Naive thymus-derived CD8-positive, alpha-beta T cell (primary cell): ENCODE measurements at places on chromosomes 4 and X. TPM values are rescaled to one million over a fixed set of nuclear protein-coding genes. Genes with fewer than 3 reads are reported as not detected.

Gene MAMLD1
- total RNA-seq = 0.31 TPM

DNA sequence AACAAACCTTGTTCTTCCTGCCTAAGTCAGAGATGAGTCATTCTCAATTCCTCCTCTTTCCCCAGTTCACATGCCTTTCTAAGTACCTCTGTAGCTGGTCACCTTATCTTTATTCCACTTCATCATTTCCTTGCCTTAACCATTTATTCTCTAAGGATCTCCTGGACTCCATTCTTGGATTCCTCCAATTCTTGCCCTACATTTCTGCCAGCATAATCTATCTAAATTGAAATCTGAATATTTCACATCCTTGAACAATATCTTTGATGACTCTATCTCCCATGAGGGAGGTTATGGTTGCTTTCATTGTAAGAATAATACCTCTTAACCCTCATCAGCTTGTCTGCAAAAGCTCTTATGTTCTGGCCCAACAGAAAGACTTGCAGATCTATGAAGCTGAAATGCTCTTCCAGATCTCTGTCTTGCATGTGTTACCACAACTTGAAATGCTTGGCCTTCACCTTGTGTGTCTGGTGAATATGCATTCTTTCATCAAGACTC, 28.6 kb upstream of the PDE5A start:
- H3K4me3 ChIP-seq = no peak overlapping the region
- peaks cover 4% of the 10 kb centered on the region for H3K27me3 ChIP-seq
- DNase-seq = no peak
- H3K4me1 ChIP-seq = no peaks in the 10 kb centered on the region
- H3K36me3 ChIP-seq = no peaks in the 10 kb centered on the region

Gene GRIA3
- not detected for total RNA-seq

DNA sequence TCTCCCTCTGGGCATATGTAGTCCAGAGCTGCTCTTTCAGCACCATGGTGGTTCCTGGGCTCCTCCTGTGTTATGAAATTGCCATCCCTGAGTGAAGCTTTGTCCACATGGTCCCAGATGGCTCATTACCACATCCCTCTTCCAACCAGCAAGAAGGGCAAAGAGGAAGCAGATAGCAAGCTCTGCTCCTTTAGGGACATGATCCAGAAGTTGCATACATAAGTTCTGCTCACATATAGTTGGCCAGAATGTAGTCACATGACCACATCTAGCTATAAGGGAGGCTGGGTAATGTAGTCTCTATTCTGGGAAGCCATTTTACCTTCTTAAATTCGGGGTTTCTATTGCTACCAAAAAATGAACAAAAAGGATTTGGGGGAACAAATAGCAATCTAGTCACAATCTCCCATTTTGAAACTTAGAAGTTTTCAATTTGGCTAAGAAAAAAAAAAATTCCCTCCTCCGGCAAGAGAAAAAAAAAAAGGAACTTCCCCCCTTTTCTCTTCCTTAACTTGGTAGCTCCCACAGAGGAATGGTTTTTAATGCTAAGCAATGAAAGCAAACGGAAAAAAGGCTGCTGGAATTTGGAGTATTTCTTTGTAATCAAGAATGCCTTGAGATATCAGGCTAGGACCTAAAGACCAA, 88.2 kb upstream of the USP9X start:
- no peak overlapping the region for H3K4me3 ChIP-seq
- H3K36me3 ChIP-seq = peaks cover 5% of the 10 kb centered on the region
- H3K27me3 ChIP-seq = no peaks in the 10 kb centered on the region

DNA sequence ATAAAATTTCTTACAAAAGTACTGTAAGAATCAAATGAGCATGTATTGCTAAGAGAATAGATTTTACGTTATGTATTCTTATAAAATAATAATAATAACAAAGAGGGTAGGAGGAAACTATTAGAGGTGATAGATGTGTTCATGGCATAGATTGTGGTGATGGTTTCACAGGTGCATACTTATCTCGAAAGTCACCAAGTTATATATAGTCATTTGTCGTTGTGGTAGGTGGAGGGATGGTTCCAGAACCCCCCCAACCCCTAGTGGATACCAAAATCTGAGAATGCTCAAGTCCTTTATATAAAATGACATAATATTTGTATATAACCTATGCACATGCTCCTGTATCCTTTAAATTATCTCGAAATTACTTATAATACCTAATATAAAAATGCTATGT, 36.7 kb upstream of the H2AZ1 start:
- H3K4me1 ChIP-seq = no peaks in the 10 kb centered on the region
- H3K36me3 ChIP-seq = no peaks in the 10 kb centered on the region
- H3K27me3 ChIP-seq = peaks cover 11% of the 10 kb centered on the region
- DNase-seq = no peak

DNA sequence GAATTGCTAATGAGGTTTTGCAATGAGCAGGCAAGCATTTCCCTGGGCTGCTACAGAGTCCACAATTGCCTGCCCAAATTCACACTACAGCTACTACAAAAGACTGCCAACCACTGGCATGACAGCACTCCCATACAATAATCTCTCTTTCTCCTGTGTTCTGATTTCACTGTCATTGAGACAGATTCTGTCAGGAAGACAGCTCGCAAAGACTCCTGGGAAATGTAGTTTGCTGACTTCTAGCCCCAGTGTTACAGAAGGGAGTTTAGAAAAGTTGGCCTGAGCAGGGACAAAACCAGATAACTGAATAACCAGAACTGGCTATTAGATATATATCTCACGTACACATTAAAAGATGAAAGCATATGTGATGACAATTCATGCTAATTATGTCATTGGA, 1231.3 kb upstream of the PRKX start:
- H3K27me3 ChIP-seq = no peaks in the 10 kb centered on the region
- no peak overlapping the region for H3K4me3 ChIP-seq
- no peaks in the 10 kb centered on the region for H3K36me3 ChIP-seq
- no peak for DNase-seq
- H3K4me1 ChIP-seq = no peaks in the 10 kb centered on the region
- H3K27ac ChIP-seq = no peak overlapping the region

Gene TMEM144
- not detected for total RNA-seq

DNA sequence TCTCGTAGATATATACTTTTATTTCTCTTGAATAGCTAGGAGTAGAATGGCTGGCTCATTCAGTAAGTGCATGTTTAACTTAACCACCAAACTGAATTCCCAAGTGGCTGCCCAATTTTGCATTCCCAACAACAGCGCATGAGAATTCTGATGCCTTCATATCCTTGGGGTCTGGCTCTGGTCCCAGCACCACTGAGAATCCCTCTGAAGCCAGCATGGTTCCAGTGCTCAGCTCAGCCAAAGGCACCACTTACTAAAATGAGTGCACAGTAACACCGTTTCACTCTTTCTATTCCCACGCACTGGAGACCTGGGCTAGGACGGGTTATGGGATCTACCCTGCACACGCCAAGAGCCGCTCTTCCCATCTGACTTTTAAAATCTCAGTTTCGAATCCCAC, 60.4 kb downstream of the CASP3 start:
- no peak overlapping the region for H3K4me3 ChIP-seq
- H3K27me3 ChIP-seq = no peaks in the 10 kb centered on the region
- no peak for DNase-seq
- no peaks in the 10 kb centered on the region for H3K36me3 ChIP-seq
- H3K4me1 ChIP-seq = peaks cover 6% of the 10 kb centered on the region
- H3K27ac ChIP-seq = no peak overlapping the region

Gene ZNF711
- 2.1 TPM for total RNA-seq

DNA sequence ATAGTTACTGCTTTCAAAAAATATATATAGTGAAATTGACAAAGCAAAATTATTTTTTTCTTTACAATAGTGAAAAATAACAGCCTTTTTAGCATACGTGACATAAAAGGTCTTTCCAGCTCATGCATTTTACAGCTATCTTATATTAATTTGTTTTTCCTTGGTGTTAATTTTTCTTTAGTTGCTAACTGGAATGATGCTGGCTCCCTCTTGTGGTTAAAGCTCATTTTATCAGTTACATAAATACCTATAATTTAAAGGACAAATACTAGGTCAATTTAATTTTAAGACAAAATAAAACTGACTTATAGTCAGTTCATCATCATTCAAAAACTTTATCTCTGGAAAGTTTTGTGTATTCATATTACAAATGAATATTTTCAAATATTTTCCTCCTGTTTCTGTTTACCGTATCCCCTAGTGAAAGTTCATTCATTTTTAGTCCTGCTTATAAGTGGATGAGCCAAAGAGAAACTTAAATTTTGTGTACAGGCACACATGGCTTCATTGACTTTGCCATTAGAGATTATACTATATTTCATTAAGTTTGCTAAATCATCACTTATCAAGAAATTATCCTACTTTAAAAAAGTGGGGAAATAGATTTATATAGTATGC, 9.9 kb upstream of the ANAPC4 start:
- no peaks in the 10 kb centered on the region for H3K4me1 ChIP-seq
- peaks cover 2% of the 10 kb centered on the region for H3K36me3 ChIP-seq

Gene KLF8
- 2.1 TPM for total RNA-seq

Gene MAGEA6
- total RNA-seq = not detected

DNA sequence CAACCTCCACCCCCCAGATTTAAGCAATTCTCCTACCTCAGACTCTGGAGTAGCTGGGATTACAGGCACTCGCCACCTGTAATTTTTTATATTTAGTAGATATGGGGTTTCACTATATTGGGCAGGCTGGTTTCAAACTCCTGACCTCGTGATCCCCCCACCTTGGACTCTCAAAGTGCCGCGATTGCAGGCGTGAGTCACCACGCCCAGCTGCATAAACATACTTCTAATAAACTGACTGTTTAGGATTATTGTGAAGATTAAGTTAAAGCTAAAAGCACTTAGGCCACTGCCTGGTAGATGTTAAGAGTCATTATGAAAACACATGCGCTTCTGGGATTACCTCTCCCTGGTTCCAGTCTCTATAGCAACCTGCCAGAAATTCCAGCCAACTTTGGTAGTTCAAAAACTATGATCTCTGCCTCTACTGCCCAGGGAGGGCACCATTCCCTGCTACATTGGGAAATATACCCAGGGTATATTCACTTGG, 30.2 kb upstream of the GRIA3 start:
- no peaks in the 10 kb centered on the region for H3K4me1 ChIP-seq
- no peak for DNase-seq
- H3K36me3 ChIP-seq = no peaks in the 10 kb centered on the region
- H3K27ac ChIP-seq = no peak overlapping the region
- no peak overlapping the region for H3K4me3 ChIP-seq

Gene TMLHE
- 13.9 TPM for total RNA-seq

Gene SOD3
- not detected for total RNA-seq

Gene MAGEC2
- total RNA-seq = not detected

DNA sequence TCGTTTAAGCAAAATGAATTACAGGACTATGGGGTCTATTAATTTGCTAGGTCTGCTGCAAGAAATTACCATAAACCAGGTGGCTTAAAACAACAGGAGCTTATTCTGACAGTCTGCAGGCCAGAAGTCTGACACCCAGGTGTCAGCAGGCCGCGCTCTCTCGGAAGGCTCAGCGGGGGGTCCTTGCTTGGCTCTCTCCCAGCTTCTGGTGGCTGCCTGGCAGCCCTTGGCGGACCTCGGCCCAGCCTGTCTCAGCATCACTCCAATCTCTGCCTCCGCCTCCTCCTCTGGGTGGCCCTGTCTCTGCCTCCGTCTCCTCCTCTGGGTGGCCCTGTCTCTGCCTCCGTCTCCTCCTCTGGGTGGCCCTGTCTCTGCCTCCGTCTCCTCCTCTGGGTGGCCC, 580.5 kb upstream of the FAT1 start:
- DNase-seq = no peak
- no peak overlapping the region for H3K4me3 ChIP-seq
- H3K4me1 ChIP-seq = no peaks in the 10 kb centered on the region
- no peaks in the 10 kb centered on the region for H3K36me3 ChIP-seq
- H3K27ac ChIP-seq = no peak overlapping the region

Gene GPR119
- total RNA-seq = not detected

GRCh38 chrX:149987613-149988012, 49.3 kb upstream of the EOLA2 start:
- H3K36me3 ChIP-seq = no peaks in the 10 kb centered on the region
- no peak for DNase-seq
- no peaks in the 10 kb centered on the region for H3K27me3 ChIP-seq
- H3K4me3 ChIP-seq = no peak overlapping the region
- H3K27ac ChIP-seq = no peak overlapping the region

GRCh38 chr4:2939383-2940243, 23.6 kb downstream of the NOP14 start:
- H3K27me3 ChIP-seq = no peaks in the 10 kb centered on the region
- H3K4me1 ChIP-seq = peaks cover 20% of the 10 kb centered on the region
- no peak for DNase-seq
- H3K36me3 ChIP-seq = no peaks in the 10 kb centered on the region

Gene ITM2A
- total RNA-seq = 61.1 TPM

Gene USP46
- total RNA-seq = 3.9 TPM

DNA sequence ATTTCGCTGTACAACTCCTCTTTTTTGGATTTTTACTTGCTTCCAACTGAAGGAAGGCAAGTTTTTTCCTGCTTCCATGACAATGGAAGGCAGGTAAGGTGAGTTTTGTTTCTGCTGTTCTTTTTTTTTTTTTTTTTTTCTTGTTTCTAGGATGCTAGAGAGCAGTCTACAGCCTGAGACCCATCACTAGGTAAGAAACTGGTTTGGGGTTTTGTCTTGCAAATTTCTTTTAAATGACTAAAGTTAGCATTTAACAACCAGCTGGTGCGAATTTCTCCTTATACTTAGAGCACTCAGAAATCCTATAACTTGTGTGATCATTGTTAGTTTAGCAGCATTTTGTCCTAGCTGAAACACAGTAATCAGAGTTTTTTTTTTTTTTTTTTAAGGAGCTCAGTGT, 378.4 kb upstream of the CNKSR2 start:
- H3K4me1 ChIP-seq = no peaks in the 10 kb centered on the region
- no peak overlapping the region for H3K4me3 ChIP-seq
- DNase-seq = no peak
- no peak overlapping the region for H3K27ac ChIP-seq

- no peaks in the 10 kb centered on the region for H3K27me3 ChIP-seq
- H3K4me1 ChIP-seq = no peaks in the 10 kb centered on the region
- no peak overlapping the region for H3K4me3 ChIP-seq
- no peak for DNase-seq
- no peak overlapping the region for H3K27ac ChIP-seq
- no peaks in the 10 kb centered on the region for H3K36me3 ChIP-seq
Measured at GRCh38 chr4:170391066-170391740, 301.4 kb upstream of the AADAT start.

GRCh38 chrX:48558271-48558670, 16.0 kb upstream of the RBM3 start:
- no peaks in the 10 kb centered on the region for H3K4me1 ChIP-seq
- H3K4me3 ChIP-seq = no peak overlapping the region
- DNase-seq = no peak
